ENCODE measurements at places on chromosomes 16 and 17.
A peak's percentile ranks its signal among the peaks of the same experiment; 100 is the strongest.

DNA sequence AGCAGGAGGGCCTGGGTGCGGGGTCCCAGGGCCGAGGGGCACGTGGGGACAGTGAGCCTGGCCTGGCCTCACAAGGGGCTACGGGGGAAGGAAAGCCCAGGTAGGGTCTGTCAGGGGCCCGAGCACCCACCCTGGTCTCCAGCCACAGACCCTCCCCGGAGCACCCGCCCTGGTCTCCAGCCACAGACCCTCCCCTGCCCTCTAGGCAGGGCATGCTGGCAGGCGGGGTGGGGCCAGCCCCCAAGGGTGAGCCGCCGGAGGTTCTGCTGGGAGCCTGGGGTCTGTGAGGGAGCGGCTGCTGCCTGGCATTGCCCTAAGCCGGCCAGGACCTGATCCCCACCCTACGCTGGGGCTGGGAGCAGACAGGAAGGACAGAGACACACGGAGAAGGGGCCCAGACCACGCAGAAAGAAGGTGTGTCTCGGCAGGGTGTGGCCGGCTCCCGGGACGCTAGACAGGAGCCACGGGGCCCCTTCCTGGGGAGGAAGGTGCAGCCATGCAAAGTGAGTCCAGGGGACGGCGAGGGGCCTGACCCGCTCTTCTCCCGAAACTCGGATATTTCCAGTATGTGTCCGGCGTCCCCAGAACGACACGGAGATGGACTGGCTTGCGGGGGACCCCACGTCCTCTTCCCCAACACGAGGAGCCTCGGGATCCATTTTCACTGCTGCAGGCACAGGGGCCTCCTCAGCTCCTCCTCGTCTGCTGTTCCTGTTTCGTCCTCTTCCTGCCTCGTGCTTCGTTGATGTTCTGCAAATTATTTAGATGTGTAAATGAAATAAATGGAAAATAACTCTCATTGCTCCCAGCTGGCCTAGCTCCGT is 15.5 kb downstream of the UTS2R start:
- no peak for DNase-seq

GRCh38 chr17:31907342-31907962 is 5.9 kb upstream of the UTP6 start:
- DNase-seq = no peak

DNA sequence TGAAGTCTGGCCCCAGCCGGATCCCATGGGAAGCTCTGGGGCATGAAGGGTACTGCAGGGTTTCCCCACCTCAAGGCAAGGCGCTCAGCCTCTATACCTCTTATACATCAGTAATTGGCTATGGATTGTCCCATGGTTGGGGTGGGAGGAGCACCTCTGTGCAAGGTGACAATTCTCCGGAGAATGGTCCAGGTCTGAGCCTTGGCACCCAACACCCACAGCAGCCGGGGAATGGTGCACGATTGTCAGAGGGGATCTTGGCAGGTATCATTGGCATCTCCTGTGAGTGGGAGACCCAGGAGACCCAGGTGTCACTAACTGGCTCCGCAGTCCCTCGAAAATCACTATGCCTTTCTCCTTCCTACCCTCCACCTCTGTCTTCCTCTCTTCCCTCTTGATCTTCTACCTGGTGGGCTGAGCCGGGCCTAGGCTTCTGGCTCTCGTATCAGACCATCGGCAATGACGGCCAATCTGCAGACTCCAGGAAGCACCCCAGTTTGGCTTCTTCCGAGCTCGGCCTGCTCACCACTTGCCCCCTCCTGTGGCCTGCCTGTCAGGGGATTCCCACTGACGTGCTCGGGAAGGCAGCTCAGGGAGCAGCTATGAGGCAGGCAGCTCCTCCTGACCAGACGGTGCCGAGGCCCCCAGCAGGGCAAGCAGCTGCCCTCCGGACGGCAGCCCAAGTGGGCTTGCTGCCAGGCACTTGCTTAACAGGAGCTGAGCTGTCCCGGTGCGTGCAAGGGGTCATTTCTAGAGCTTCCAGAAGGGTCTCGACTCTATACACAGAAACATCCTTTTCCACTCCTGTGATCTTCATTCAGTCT is 10.0 kb upstream of the CALB2 start:
- DNase-seq = no peak

DNA sequence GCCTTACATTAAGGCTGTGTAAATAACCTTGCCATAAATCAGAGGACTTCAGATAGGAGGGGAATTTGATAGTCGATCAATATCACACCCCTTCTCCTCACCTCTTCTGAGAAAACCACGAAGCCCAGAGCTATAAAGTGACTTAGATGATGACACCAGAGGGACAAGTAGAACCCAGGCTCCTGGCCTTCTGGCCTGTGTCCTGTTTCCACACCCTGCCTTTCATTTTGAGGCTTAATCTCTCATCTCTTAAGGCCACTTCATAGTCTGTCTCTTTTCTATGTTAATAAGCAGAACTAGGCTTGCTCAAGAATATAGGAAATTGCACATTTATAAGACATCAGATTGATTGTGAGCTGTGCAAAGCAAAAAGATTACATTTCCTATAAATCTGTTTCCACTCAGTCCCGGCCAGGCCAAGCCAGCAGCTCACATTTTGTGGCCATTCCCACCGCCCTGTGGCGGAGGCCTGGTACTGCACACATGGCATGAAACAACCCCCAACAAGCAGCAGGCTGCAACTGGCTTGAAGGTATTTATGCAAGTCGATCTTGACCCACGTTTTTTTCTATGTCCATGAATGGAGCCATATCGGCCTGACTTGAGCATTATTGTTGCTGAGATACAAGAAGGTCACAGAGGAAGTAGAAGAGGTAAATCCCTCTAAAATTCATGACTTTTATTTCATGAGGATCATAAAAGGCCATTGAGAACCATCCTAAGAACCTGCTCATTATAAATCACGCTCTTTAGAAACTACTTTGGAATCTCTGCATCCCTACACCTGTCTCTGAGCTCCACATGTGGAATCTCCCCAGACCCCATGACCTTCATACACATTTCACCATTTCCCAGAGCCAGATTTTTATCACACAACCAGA is 93.7 kb downstream of the PMP22 start:
- peak; percentile 5 for DNase-seq

DNA sequence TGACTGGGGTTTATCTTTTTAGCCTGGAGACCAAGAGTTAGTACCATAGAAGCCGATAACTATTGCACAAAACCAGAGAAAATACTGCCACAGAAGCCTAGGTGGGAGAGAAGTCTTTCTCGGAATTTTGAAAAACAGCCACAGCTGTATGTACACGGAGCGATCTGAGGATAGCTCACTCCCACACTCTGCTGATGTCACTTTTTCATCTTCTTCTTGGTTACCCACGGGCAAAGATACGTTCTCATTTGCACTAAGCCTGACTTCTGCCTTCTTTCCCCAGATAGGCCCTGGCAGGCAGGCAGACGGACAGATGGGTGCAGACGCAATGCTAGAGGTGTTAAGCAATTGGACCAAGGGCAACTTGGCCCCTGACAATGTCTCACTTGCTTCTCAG is 9.1 kb upstream of the CBX4 start:
- no peak for DNase-seq

DNA sequence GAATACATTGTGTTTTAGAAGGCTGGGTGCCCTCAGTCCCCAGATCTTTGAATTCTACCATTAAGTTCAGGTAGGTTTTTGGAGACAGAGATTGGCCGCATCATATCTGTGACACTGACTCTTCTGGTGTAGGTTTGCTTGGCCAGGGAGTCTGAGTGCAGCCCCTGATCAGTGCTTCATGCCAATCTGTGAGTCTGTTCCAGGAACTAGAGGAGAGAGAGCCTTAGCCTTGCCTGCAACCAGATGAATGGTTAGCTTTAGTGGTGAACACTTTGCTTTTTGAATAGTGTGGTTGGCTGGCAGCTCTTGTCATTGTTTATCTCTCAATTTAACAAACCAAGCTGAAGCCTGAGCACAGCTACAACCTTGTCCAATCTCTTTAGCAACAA is 87.8 kb downstream of the PLXDC1 start:
- DNase-seq = no peak

DNA sequence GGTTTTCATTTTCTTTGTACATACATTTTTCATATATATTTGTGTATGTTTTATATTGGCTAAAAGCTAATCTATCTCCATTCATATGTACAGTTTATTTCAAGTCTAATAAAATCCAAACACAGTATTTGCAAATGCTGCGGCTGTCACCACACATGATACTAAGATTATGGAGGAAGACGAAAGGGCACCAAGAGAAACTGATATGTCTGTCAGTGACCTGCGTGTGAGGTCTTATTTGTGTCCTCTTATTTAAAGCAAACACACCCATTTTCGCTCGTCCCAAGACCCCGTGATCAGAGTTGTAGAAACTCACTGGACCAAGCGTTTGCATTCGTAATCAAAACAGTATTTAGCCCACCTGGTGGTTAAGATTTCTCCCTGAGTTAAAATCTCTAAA is 8.2 kb downstream of the MLYCD start:
- no peak for DNase-seq

DNA sequence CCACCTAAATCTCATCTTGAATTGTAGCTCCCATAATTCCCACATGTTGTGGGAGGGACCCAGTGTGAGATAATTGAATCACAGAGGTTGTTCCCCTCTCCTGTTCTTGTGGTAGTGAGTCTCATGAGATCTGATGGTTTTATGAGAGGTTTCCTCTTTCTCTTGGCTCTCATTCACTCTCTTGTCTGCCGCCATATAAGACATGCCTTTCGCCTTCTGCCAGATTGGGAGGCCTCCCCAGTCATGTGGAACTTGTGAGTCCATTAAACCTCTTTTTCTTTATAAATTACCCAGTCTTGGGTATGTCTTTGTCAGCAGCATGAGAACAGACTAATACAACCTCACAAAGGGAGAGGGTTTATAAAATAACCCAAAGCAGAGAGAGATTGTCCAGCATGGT is 367.4 kb downstream of the SNX29 start:
- DNase-seq = no peak

DNA sequence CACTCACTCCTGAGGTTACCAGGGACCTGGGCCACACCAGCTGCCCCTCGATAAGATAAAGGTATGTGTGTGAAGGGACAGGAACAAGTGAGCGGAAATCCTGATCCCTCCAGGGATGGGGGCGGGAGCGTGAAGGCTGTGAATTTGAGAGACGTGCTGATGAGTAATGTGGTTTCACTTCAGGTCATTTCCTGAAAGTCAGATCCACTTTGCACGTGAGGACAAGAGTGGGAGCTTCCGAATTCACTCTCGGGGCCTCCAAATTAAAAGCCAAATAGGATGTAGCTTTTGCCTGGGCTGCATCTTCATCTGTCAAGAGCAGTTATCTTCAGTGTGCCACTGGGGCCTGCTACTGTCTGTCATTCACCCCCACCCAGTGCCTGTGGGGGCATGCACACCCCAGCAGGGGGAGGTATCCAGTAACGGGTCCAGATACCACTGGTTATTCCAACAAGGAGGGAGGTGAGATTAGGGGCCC is 87.4 kb upstream of the LHX1 start:
- no peak for DNase-seq

DNA sequence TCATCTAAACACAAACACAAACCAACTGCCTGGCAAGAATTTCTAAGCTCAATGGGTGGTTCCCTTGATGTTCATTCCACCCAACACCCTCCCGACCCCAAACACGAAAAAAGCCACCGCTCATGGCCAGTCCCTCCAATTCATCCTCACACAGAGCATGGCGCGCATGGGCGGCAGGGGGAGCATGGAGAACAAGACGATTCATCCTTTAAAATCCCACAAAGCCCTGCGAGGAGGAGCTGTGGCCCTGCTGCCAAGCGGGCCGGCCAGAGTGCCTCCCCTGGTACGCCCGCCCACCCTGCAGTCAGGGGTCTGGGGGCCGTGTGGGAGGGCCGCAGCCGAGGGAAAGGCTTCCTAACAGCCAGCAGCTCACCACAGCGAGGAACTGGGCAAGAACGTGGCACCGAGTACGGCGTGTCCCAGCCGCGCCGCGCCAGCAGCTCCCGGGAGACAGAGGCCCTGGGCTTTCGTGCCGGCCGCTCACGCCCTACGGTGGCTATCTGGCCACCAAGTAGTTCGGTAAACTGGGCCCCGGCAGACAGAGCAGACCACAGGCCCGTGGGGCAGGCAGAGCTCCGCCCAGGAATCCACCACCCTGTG is 60.9 kb downstream of the KLHDC4 start:
- DNase-seq = no peak

GRCh38 chr17:62043602-62044001 is 21.5 kb downstream of the MED13 start:
- DNase-seq = no peak

DNA sequence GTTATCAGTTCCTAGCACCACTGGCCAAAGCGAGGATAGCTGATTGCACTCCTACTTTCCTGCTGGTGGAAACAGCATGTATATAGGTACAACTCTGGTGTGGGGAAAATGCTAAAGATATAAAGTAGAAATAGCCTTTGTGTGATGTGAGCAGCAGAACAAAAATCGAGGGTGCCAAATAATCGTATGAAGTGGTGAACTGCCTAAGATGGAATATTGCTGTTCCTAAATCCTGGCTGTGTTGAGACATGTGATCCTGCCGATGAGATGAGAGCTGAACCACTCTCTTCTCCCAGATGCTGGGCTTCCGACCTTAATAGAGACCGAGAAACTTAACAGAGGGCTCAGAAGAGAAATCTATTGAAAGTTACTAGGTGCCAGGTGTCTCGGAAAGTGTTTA is 117.8 kb downstream of the WWOX start:
- DNase-seq = no peak

- DNase-seq = no peak
Observed at GRCh38 chr16:2087748-2088631, 40.2 kb downstream of the TSC2 start.
